ENCODE measurements at places on chromosomes 11 and 22. TPM values are rescaled to one million over a fixed set of nuclear protein-coding genes. Genes with fewer than 3 reads are reported as not detected.

- no peak for ATAC-seq
Observed at GRCh38 chr11:61404641-61405040, 12.3 kb downstream of the TMEM216 start.

ZNF74 gene
- total RNA-seq, result 10.1 TPM

DNA sequence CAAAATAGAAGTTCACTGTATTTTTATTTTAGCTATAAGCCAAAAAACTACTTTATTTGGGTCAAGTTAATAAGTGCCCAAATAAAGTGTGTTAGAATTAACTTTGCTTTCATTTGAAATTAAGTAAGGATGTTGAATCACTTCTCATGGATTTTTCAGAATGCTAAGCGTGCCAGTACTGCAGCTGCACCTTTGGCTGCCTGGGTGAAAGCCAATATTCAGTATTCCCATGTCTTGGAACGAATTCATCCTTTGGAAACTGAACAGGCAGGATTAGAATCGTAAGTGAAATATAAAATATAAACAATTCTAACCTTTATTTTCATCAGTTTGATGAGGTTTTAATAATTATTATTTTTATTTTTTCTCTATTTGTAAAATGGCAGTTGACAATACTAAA is 113.6 kb downstream of the DYNC2H1 start:
- no peak for ATAC-seq

OR8H3 gene
- total RNA-seq, result not detected

- no peak for ATAC-seq
Observed at GRCh38 chr11:120509346-120510053, 2.0 kb upstream of the GRIK4 start.

TREH gene
- total RNA-seq, result not detected

- ATAC-seq, result no peak
Observed at GRCh38 chr11:94046796-94047195, 25.6 kb downstream of the HEPHL1 start.

JAM3 gene
- total RNA-seq, result 91.0 TPM

OR8U1 gene
- not detected for total RNA-seq

DNA sequence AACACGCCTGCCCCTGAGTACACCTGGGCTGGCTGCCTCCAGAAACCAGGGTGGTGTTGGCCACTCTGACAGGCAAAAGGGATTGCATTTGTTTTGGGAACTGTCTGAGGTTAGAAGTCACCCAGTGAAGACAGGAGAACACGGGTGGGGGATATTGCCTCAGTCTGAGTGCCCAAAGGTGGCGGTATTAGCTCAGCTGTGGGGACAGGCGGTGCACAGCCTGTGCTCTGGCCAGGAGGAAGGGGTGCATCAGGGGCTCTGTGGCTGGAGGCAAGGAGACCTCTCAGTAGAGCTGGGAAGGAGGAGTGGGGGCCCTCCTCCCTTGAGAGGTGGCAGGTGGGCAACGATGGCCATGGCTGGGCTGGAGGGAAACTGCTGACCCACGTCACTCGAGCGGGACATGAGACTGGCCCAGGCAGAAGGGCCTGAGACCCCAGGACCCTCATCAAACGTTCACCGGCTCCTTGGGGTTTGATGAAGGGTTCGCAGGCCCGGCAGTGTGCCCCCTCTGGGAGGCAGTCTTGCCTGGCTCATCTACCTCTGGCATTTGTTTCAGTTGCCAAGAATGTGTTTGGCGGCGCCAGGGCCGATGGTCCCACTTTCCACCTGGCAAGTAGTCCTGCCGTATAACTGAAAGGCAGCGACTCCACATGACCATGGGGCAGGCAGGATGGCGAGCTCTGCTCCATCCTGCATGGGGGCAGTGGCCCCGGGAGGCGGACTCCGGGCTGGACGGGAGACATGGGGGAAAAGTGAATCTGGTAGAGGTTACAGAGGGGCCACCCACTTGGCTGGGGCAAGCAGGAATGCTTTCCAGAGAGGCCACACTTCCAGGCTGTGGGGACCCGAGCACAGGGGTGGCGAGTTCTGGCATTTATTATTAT is 52.8 kb upstream of the SMIM38 start:
- no peak for ATAC-seq
